Type B pancreatic cell (in vitro differentiated cells): ENCODE measurements at places on chromosomes 12 and 14. TPM values are rescaled to one million over a fixed set of nuclear protein-coding genes. Genes with fewer than 3 reads are reported as not detected.
A peak's percentile ranks its signal among the peaks of the same experiment; 100 is the strongest.

DNA sequence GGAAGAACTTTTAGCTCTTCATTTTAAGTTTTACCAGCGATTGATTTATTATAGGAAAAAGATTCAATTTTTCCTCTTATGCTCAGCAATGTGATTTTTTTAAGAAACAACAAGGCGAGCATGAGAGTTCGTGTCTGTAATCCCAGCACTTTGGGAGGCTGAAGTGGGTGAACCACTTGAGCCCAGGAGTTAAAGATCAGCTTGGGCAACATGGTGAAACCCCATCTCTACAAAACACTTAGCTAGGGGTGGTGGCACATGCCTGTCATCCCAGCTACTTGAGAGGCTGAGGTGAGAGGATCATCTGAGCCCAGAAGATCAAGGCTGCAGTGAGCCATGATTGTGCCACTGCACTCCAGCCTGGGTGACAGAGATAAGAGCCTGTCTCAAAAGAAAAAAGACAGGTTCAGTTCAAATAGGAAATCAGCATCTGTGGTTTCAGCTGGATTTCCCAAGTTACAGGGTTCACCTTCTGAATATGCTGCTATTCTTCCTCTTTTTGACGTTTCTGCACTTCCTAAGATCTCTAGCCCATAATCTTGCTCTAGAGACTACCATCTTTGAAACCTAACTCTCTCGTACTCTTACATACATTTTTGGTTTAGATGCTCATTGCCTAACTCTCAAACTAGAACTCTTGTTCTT is 274.7 kb downstream of the SEC23A start:
- H3K36me3 ChIP-seq = no peaks in the 10 kb centered on the region
- H3K4me3 ChIP-seq = no peak overlapping the region
- DNase-seq = no peak

DNA sequence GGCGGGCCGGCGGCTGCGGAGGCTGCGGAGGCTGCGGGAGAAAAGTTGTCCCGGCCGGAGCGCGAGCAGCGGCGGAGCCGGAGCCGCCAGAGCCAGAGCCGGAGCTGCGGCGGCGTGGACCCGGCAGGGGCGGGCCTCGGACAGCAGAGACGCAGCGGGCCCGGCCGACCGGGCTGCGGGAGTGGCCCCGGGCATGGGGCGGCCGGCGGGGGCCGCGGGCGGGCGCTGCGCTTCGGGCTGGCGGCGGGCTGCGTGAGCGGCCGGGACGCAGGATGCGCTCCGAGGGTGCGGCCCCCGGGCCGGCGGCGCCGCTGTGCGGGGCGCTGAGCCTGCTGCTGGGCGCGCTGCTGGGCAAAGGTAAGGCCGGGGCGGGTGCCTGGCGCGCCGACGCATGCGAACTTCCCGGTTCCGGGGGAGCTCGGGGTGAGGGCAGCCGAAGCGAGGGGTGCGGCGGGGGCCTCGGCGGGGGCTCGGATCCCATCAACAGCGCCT is at the start of gene TMEM132C:
Gene TMEM132C, plus strand, starts transcription at position 40 of the 492 bp plus-strand sequence. Its CDS starts 233 bp downstream, at position 273.
- H3K4me3 ChIP-seq = peak within 1 kb of the TSS; percentile 91
- peaks cover 40% of the 10 kb centered on the region for H3K27me3 ChIP-seq
- peaks cover 28% of the 10 kb centered on the region for H3K4me1 ChIP-seq
- DNase-seq = no peak
- H3K27ac ChIP-seq = peak within 1 kb of the TSS; percentile 76

- H3K27me3 ChIP-seq = peaks cover 48% of the 10 kb centered on the region
- peak overlapping the region; percentile 85 for H3K4me3 ChIP-seq
- peak overlapping the region; percentile 43 for H3K27ac ChIP-seq
- no peaks in the 10 kb centered on the region for H3K4me1 ChIP-seq
Measured at GRCh38 chr14:36580856-36581831, 1.3 kb downstream of the NKX2-8 start.

GRCh38 chr12:124413401-124413800 is 118.5 kb downstream of the RFLNA start:
- H3K27ac ChIP-seq = no peak overlapping the region
- no peaks in the 10 kb centered on the region for H3K27me3 ChIP-seq
- peaks cover 6% of the 10 kb centered on the region for H3K36me3 ChIP-seq
- DNase-seq = no peak
- no peak overlapping the region for H3K4me3 ChIP-seq

DNA sequence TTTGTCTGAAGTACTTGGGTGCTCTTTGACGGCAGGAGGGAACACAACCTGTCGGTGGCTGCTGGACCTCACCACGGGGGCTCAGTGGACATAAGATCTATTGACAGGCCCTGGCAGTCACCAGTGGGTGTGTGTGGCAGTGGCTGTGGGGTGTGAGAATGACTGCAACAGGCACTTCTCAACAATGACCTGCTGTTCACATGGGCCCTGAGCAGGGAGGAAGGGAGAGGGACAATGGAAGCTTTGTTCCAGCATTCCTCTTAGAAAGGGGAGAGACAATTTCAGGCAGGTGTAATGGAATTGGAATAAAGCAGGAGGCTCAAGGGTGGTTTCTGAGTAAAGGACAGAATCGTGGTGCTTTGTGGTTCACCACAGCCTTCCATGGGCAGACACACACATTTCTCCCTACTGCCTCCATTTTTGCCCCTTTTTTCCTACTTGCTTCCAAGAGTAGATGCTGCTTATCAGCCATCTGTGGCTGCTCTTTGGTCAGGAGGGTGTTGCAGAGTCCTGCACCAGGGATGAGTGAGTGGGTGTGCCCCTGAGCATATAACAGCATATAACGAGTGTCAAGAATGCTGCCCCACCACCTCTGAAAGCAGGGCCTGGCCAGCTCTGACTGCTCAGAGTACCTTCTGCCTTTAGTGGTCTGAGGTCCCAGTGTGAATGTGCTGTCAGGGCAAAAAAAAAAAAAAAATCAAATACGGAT is 267.7 kb downstream of the RASSF9 start:
- no peak overlapping the region for H3K4me3 ChIP-seq
- no peaks in the 10 kb centered on the region for H3K4me1 ChIP-seq
- H3K27ac ChIP-seq = no peak overlapping the region

DNA sequence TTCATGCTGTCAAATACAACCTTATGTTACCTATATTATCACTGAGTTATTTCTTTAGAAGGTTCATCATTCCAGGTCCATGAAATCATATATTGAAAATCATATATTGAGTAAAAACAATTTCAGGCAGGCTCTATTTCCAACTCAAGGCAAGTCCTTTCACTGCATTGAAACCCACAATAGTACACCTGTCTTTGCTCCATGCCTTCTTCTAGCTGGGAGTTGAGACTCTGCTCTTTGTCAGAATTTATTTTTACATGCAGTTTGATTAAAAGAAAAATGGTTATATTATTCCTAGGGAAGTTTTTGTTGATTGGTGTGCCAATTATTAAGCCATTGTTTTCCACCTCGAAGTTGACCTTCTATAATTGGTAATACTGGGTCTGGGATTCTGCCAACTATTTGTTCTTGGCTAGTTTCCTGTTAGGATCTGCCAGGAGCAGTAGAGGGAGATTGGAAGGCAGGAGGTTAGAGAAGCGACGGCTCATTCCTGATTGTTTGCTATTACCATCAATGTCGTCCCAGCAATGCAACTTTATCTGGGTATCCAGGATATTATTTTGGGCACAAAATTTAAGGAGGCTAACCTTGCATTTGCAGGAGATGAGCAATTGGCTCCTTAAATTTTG is 79.5 kb upstream of the MIS18BP1 start:
- H3K27ac ChIP-seq = no peak overlapping the region
- H3K36me3 ChIP-seq = no peaks in the 10 kb centered on the region
- DNase-seq = no peak
- H3K4me1 ChIP-seq = no peaks in the 10 kb centered on the region
- no peak overlapping the region for H3K4me3 ChIP-seq

DNA sequence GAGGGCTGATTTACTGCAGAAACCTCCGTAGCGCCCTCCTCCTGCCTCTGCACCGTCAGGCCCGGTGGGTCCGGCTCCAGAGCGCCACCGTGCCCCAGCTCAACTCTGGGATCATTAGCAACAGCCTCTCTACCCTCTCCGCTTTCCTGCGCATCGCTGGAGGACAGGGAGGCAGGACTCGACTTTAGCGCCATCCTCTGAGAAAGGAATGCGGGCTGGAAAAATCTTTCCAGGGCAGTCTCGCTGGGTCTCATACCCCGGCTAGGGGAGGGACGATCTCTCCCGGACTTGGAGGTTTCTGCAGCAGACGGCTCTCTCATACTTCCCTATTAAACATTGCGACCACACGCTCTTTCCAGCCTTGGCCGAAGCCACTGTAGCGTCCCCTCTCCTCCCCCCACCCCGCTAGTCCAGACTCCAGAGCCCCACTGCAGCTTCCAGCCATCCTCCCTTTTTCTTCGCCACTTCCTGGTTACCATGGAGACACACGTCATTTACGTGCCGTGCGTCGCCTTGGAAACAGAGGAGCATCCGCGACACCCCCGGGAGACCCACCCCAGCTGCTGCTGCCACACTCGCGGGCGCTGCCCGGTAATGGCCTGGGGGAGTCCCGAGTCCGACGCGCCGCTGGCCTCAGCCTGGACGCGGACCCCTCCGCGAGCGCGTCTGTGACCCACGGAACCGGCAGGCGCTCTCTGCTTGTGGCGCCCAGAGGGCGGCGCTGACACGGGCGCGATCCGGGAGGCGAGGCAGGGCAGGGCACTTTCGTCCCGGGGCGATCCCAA is at the start of gene CCDC184:
Gene CCDC184, plus strand, starts transcription at position 554 of the 785 bp plus-strand sequence. CDS start 479 bp downstream, outside the sequence.
- peak; percentile 75 for DNase-seq
- H3K4me1 ChIP-seq = peaks cover 11% of the 10 kb centered on the region
- H3K4me3 ChIP-seq = peak within 1 kb of the TSS; percentile 92
- H3K27ac ChIP-seq = peak within 1 kb of the TSS; percentile 58

DNA sequence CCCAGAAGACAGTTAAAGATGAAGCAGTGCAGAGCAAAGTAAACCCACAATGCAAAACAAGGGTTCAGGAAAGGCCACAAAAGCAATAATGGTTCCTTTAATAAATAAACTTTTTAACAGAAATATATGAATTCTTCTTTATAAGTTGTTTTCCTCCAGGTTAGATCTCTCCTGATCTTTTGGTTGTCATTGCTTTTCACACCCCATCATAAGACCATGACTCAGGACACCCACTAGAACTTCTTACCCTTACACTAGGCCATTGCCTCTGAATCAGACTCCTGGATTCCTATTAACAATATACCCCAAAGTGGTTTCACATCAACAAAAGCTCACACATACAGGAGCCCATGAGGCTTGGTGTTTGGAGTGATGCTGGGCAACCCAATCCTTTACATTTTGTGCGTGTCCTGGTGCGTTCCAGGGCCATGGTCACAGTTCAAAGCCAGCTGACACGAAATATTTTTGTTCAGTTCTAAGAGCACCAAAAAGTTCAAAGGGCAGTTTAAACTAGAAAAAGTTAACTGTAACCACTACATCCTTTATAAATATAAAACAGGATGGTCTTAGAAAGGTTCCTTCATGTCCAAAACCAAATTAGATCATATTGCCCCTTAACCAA is 187.0 kb downstream of the EPS8 start:
- DNase-seq = no peak
- peaks cover 4% of the 10 kb centered on the region for H3K36me3 ChIP-seq
- no peak overlapping the region for H3K4me3 ChIP-seq
- peaks cover 12% of the 10 kb centered on the region for H3K4me1 ChIP-seq
- H3K27me3 ChIP-seq = no peaks in the 10 kb centered on the region

- H3K4me1 ChIP-seq = no peaks in the 10 kb centered on the region
- no peaks in the 10 kb centered on the region for H3K27me3 ChIP-seq
- H3K27ac ChIP-seq = no peak overlapping the region
Measured at GRCh38 chr12:85588221-85588620, 248.0 kb downstream of the RASSF9 start.

GRCh38 chr12:77070382-77070781 is 5.0 kb upstream of the E2F7 start:
- peaks cover 5% of the 10 kb centered on the region for H3K4me1 ChIP-seq
- no peaks in the 10 kb centered on the region for H3K27me3 ChIP-seq
- DNase-seq = no peak
- no peaks in the 10 kb centered on the region for H3K36me3 ChIP-seq
- no peak overlapping the region for H3K4me3 ChIP-seq

- no peaks in the 10 kb centered on the region for H3K36me3 ChIP-seq
- H3K4me3 ChIP-seq = no peak within 1 kb of the TSS
- no peak within 1 kb of the TSS for H3K27ac ChIP-seq
- no peak for DNase-seq
- no peaks in the 10 kb centered on the region for H3K4me1 ChIP-seq
Measured at GRCh38 chr14:24634158-24634557, at the start of gene GZMB. GZMB (minus strand) TSS chr14:24634190; CDS start chr14:24634160, 30 bp downstream.

DNA sequence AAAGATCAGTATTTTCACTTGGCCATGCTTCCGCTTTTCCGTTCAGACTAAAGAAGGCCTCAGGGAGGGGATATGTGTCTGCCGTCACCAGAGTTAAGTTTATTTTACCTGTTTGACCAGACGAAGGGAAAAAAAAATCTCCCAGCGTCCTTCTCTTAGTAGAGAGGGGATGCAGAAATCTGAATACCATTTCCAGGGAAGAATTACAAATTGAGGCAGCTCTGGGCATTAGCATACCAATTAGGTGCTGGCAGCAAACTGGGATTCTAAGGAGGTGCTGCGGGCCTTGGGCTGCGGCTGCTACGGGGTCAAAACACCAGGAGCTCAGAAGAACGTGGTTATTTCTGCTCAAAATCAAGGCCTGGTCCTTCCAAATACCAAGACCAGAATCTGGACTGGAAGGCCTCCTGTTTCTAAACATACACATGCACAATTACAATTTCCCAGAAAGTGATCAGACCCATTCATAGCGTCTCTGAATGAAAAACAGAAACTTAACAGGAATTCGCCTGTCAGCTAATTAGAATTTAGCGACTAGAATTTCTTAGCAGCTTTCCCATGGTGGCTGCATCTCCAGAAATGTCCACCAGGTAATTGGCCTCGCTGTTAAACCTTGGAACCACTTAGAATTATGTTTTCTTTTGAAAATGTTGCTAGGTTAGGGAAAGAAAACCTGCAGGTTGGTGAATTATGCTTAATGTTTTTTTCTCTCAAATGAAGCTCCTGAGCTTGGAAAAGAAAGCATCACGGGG is 617.0 kb downstream of the VRK1 start:
- no peak for DNase-seq
- H3K36me3 ChIP-seq = no peaks in the 10 kb centered on the region
- H3K4me1 ChIP-seq = peaks cover 11% of the 10 kb centered on the region
- peak overlapping the region; percentile 7 for H3K4me3 ChIP-seq
- no peak overlapping the region for H3K27ac ChIP-seq
- peaks cover 14% of the 10 kb centered on the region for H3K27me3 ChIP-seq

DNA sequence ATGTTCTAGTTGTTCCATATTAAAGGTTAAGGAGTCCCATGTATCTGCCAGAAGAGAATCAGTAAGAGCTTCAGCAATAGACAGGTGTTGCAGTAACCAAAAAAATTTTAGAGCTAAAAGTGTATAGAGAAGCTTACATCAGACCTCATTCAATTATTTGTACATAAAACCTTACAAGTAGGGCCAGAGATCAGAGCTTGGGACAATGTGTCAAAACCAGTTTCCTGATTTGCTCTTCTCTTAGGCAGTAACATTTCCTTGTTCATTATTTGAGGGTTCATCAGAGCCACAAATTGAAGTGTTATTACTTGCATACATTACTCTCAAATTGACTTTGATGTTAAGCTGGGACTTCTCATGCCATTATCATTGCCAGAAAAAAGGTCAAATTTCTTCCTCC is 55.5 kb upstream of the ATXN7L3B start:
- no peak overlapping the region for H3K4me3 ChIP-seq
- no peak overlapping the region for H3K27ac ChIP-seq
- H3K4me1 ChIP-seq = no peaks in the 10 kb centered on the region
- no peaks in the 10 kb centered on the region for H3K36me3 ChIP-seq

LGMN gene
- total RNA-seq = 71.2 and 80.3 TPM in 2 replicates

MYH6 gene
- 0.24 and 0.50 TPM in 2 replicates for total RNA-seq

POTEM gene
- total RNA-seq = not detected in 2 replicates

SLC6A12 gene
- total RNA-seq = 2.1 and 3.0 TPM in 2 replicates
